ENCODE measurements at places on chromosomes 2 and 18.

DNA sequence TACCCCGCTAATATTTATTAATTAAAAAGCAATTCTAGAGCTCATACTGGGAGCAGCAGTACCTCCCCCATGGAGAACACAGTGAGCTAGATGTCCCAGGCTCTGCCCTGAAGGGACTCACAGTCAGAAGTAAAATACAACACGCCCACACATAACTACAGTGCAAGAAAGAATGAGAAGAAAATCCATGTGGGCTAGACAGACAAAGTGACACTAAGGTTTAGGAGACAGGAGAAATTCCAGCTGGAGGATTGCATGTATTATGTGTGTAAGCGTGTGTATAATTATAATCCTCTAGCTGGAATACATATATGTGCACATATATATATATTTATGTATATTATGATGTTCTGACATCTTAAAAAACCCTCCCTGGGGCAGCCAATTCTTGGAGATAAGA, 15.7 kb downstream of the SOWAHC start:
- no peak for DNase-seq

- no peak for DNase-seq
These were observed 132.8 kb downstream of the MEIS1 start for GRCh38 chr2:66567729-66568128.

- no peak for DNase-seq
These were observed 26.6 kb downstream of the MFF start for GRCh38 chr2:227351639-227352038.

DNA sequence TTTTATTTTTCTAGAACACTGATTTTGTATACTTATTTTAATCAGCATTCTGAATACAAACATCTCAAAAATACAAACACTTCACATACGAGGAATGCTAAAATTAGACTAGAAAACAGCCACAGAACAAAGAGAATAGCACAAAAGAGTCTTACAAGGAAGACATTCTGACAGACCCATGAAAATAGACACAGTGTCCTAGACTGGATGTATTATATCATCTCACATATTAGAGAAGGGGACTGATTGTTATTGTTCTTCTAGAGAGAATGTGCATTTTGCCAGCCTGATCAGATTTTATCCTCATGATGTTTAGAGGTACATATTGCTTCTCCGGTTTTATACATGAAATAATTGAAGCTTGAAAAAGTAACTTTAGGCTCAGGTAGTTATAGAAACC, 357.9 kb downstream of the DPP10 start:
- DNase-seq = no peak

- DNase-seq = no peak
These were observed 16.6 kb downstream of the RTP5 start for GRCh38 chr2:241885946-241886643.

DNA sequence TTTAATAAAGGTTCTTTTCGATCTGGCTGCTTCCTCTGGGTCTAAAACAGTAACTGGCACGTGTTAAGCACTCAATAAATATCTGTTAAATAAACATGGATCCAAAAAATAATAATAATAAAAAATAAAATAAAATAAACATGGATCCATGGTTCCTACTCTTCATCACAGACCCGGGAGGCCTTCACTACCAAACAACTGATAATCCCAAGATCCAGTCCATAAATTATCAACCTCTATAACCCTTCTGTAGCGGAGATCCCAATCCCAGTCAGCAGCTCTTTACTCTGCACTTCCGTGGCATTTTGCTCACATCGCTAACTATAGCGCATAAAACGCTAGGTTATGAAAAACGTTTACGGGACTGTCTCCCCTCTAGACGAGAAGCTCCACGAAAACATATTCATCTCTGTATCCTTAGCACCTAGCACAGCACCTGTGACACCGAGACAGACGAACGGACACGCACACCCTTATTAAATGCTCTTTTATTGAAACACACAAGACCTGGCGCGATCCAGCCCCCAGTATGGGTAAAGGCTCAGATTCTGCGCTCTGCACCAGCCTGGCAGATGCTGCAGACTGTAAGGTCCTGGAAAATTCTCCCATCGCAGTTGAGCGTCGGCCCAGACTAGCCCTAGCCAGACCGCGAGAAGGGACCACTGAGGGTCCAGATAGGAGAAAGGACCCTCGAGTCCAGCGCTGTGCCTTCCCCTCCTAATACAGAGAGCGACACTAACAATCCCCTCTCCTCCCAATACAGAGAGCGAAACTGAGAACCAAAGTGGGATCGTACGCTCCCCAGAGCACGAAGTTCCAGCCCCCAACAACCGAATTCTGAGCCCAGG, 770 bp downstream of the NBAS start:
- DNase-seq = no peak

DNA sequence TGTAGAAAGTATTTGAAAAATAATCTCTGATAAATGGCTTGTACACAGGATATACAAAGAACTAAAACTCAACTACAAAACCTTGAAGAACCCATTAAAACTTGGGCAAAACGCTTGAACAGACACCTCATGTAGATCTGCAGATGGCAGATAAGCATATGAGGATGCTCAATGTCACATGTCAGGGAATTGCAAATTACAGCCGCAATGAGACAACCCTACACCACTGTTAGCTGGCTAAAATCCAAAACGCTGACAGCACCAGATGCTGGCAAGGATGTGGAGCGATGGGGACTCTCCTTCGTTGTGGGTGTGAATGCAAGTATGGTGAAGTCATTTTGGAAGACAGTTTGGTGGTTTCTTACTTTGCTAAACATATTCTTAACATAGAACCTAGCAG, 53.7 kb downstream of the SNTG2 start:
- no peak for DNase-seq

GRCh38 chr2:156576005-156576404, 139.8 kb downstream of the GPD2 start:
- no peak for DNase-seq

DNA sequence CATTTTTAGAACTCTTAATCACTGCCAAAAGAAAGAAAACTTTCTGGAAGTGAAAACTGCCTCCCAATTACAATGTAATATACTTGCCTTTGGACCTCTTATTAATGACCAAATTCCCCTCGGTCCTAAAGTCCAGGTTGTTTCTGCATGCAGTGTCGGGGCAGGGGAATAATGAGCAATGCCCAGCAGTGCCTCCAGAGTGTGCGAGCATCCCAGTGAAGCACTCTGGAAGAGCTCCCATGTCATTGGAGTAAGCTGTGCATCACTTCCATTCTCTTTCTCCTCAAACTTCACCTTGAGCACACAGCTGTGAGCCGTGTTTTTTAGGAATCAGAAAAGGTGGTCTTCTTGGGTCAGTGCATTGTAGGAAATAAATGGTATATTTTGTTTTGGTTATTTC, 107.1 kb downstream of the SH3RF3 start:
- DNase-seq = no peak

- DNase-seq = no peak
These were observed 70.9 kb downstream of the NFATC1 start for GRCh38 chr18:79466591-79466990.

DNA sequence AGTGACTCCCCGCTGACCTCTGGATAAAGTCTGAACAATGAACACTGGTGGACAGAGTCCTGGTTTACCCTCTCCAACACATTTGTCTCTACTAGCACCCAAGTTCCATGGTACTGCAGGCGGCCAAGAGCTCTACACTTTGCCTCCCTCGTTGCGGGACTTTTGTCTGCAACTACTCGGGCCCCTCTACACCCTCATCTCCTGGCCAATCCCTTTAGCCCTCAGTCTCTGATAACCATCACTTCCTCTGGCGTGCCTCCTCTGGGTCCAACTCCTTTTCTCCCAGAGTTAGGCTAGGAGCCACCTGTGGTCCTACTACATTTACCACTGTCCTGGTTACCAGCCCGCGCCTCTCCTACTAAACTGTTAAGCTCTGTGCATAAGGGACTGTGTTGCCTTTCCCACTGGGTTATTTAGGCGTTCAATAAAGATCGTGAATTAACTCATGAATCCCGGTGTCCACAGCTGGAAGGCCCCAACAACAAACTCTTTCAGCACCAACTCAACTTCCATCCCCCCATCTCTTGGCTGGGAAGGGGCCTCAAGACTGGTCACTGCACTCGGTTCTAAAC, 757 bp downstream of the HDHD2 start:
- DNase-seq = no peak

DNA sequence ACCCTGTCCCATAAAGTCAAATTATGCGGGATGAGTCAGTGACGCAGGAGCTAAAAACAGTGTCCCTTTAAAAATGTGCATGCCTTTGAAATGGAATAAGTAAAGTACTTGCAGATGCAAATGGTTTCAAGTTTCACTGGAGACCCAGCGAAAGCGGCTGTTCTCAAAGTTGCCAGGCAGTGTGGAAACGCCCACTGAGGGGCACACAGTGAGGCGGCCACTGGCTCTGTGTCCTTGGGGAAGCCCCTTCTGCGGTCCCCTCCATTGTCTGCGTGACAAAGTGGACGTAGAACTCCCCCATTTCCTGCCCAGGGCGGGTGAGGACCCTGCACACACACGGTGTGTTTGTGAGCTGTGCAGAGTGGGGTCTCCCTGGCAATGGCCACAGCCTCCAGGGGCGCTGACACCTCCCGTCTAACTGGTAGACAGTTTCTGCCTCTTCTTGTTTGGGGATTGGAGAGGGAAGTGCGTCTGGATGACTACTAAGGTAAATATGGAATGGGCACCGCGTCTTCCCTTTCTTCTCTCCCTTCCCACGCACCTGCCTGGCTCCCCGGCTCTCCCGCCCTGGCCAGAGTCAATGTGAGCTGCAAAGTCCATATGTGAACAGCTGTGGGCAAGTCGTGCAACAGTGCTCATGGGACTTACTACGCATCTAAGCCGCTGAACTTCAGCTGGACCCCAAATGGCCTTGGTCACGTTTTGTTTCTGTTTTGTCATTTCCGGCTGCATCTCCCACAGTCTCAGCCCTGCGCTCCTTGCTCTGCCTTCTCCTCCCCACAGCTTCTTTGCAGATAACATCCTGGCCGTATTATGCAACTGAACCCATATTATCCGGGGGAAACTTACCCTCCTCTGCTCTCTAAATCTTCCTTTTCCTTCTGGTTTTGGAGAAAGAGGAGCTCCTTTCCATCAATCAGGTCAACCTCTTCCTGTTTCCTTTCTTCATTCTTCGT, 33.7 kb upstream of the ZNF516 start:
- DNase-seq = no peak

DNA sequence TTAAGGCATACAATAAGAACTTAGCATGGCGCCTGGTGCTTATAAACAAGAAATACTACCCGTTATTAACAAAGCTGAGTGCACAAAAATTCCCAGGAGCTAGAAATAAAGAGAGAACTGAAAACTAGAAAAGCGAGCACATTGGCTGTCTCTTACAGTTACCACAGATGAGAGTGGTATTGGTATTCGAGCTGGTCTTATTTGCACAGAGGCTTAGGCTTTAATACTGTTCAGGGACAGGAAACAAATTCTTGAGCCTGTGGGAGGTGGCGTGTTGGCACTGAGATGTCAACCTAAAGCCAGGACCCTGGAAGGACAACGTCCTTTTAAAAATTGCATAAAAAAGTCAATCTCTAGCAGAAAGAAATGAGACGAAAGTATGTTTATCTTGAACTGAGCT, 67.3 kb upstream of the IGFBP2 start:
- no peak for DNase-seq

DNA sequence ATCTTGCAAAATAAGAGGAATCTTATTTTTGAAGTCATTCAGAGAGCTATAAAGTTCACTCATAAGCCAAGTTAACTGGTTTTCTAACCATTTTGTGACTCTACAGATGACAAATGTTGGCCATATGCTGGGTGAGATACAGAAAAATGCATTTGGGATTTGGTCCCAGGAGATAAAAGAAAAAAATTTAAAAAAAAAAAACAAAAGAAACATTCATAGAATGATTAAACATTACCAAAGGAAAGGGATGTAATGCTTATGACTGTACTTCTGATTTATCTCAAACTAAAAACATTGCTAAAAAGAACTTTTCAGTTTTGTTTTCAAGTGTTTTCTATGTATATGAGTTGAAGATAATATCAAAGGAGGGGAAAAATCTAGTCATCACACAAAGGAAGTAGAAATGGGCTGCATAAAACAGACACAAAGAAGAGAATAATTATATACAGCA, 43.1 kb downstream of the PELI1 start:
- no peak for DNase-seq

GRCh38 chr2:120707816-120708215, 27.9 kb upstream of the GLI2 start:
- no peak for DNase-seq

DNA sequence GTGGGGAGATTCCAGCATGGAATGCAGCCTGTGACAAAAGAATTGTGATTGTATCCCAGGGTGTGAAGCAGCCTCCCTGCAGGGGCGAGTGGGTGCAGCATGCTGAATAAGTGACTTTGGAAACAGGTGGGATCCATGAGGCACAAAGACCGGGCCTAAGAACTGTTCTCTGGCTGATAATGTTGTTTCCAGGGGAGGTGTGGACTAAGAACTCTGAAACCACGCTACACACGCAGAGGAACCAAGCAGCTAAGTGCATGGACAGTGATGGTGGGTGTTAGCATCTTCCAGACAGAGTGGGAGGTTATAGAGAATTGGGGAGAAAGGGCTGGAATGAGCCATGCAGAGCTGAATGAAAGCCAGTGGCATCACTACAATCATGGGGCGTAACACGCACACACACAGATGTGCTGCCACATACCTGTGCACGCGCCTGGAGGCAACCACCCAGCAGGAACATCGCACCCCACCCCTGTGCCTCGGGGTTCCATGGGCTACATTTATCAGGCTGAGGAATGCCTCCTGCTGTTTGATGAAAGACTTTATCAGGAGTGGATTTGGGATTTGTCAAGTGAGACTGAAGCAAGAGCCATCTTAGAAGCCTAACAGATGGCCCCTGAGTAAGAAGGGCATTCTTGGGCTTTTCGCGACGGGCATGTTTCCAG, 424.5 kb upstream of the SALL3 start:
- no peak for DNase-seq

DNA sequence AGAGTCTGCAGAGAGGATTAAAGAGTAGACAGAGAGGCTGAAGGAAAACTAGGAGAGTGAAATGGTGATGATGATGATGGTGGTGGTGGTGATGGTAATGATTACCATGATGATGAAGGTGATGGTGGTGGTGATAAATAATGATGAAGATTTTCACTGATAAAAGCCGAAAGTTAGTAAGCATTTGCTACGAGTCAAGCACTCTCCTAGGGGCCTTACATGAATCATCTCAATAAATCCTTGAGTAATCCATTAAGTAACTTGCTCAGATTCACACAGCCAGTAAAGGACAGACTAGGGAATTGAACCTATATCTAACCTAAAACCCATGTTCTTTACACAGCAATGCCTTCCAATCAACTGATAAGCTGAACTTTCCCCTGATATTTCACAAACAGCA, 106.7 kb upstream of the PGAP1 start:
- DNase-seq = no peak

GRCh38 chr2:216477283-216478035, 21.2 kb upstream of the RPL37A start:
- no peak for DNase-seq

- no peak for DNase-seq
These were observed 33.2 kb upstream of the CYTIP start for GRCh38 chr2:157476953-157477709.

- no peak for DNase-seq
These were observed 48.6 kb upstream of the GPR17 start for GRCh38 chr2:127597046-127597983.
